ENCODE measurements at places on chromosomes 1 and 21.

GRCh38 chr1:199959775-199960110, 67.8 kb upstream of the NR5A2 start:
- no peak for DNase-seq

- no peak for DNase-seq
Measured at GRCh38 chr1:96641282-96641681, 80.3 kb upstream of the PTBP2 start.

- DNase-seq: no peak
Measured at GRCh38 chr1:1618396-1619068, 3.2 kb downstream of the MIB2 start.

DNA sequence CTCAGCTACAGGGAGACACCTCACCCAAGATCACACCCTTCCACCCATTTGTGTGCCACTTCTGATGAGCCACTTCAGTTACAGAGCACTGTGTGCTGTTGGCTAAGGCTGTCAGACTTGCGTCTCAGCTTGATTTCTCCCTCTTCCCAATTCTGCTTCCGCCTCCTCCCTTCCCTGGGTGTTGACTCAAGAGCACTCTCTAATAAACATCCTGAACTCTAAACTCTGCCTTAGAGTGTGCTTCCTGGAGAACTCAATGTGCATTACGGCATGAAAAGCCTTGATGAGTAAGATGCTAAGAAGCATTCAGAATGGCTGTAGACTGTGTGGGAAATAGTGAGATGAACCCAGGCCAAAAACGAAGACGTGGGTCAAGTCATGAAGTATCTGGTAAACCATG, 54.9 kb upstream of the S1PR1 start:
- no peak for DNase-seq

- no peak for DNase-seq
Measured at GRCh38 chr1:69921486-69921885, 283.9 kb downstream of the LRRC40 start.

DNA sequence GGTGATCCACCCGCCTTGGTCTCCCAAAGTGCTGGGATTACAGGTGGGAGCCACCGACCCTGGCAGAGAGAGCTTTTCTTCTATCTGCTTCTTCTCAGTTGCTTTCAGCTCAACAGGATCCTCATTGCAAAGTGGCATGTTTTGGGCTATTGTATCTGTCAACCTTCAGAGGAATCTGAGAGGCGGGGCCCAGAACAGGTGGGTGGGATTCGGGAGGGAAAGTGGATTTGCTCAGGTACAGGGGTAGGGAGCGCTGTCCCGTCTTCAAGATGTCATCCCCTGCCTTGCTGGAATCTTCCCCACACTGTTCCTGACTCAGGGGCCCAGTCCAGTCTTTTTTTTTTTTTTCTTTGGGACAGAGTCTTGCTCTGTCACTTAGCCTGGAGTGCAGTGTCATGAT, 26.9 kb upstream of the RCC2 start:
- DNase-seq: no peak

- no peak for DNase-seq
Measured at GRCh38 chr1:60965280-60965854, 117.0 kb upstream of the NFIA start.

GRCh38 chr1:97307151-97307550, 585.6 kb downstream of the PTBP2 start:
- no peak for DNase-seq

DNA sequence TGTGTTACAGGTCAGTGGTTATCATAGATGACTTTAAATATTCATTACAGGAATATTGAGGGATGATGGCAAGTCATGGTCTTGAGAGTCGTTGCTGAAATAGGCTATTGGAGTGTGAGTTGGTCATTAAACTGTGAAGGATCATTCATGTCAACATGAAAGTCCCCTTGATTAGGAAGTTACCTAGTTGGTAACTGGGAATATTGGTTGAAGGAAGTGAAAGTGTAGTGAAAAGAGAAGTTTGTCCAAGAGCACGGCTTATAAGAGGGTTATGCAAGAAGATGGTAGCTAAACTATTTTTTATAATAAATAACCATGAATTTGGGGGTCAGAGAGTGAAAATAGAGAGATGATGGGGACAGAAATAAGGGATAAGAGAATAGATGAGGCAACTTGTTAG, 16.9 kb downstream of the CRB1 start:
- no peak for DNase-seq

DNA sequence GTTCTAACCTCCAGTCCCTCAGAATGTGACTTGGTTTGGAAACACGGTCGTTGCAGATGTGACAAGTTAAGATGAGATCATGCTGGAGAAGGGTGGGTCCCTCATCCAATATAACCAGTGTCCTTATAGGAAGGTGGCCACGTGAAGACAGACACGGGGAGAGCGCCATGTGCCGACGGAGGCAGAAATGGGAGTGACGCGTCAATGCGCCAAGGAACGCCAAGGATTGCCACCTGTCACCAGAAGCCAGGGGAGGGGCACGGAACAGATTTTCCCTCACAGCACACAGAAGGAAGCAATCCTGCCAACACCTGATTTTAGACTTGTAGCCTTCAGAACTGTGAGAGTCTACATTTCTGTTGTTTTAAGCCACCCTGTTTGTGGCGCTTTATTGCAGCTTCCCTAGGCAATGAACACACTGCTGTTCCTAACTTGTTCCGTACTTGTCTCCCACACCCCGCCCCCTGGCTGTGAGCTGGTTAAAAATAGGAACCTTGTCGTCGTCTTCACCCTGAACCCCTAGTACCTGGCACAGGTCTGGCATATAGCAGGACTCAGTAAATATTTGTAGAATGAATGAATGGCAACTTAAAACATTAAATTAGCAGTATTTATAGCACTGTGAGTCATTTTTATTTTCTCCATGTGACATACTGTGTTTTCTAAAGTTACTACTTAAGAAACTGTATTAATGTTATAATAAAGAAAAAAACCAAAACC, 14.2 kb downstream of the RIMS3 start:
- DNase-seq: peak; percentile 99

- no peak for DNase-seq
Measured at GRCh38 chr1:3918966-3919611, 19.0 kb upstream of the C1orf174 start.

GRCh38 chr1:172401892-172402291, 18.6 kb upstream of the C1orf105 start:
- DNase-seq: no peak

DNA sequence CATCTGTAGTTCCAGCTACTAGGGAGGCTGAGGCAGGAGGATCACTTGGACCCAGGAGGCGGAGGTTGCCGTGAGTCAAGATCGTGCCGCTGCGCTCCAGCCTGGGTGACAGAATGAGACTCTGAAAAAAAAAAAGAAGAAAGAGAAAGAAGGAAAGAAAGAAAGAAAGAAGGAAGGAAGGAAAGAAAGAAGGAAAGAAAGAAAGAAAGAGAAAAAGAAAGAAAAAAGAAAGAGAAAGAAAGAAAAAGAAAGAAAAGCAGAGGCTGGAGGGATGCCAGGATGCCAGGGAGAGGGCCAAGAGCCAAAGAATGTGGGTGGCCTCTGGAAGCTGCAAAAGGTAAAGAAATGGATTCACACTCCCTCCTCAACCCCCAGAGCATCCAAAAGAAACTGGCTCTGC, 8.2 kb upstream of the KCNE2 start:
- no peak for DNase-seq

GRCh38 chr1:225896937-225897549, 8.1 kb upstream of the LEFTY1 start:
- DNase-seq: peak; percentile 73

- DNase-seq: no peak
Measured at GRCh38 chr1:111082421-111083203, 57.3 kb downstream of the DRAM2 start.

- no peak for DNase-seq
Measured at GRCh38 chr1:97392701-97393100, 528.1 kb downstream of the DPYD start.

DNA sequence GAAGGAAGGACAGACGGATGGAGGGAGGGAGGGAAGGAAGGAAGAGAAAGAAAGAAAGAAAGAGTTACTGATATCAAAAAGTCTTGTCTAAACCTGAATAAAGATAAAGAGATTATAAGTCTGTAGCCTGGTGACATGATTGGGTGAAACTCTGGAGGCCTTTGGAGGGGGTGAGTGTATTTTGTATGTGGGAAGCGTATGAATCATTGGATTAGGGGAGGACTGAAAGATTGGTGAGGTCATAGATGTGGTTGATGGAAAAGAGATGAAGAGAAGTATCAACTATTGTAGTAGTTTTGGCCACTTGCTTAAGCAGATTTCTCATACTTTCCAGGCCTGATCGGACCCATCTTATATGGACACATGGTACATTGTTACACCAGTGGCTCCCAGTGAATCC, 11.5 kb upstream of the KCNJ6 start:
- no peak for DNase-seq

GRCh38 chr1:200005165-200005564, 22.3 kb upstream of the NR5A2 start:
- DNase-seq: no peak

- peak; percentile 89 for DNase-seq
Measured at GRCh38 chr1:55217226-55217986, 2.2 kb upstream of the USP24 start.

GRCh38 chr1:206658264-206658980, 23.1 kb downstream of the DYRK3 start:
- no peak for DNase-seq

DNA sequence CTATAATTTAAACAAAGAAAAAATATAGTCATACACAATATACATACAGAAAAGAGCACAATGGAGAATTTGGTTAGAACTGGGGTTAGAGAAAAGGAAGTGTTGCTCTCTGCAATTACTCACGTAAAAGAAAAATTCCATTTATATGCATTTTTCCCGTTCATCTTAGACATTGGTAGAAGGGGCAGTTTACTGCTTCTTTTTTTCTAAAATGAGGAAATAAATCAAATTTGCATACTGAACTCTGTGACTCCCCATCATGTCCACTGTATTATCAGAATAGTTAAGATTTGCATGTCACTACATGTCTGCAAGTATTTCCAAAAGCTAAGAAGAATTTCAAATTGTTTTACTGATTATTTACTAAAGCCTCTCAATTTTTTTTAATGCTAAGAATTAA, 44.1 kb upstream of the C1orf105 start:
- no peak for DNase-seq

DNA sequence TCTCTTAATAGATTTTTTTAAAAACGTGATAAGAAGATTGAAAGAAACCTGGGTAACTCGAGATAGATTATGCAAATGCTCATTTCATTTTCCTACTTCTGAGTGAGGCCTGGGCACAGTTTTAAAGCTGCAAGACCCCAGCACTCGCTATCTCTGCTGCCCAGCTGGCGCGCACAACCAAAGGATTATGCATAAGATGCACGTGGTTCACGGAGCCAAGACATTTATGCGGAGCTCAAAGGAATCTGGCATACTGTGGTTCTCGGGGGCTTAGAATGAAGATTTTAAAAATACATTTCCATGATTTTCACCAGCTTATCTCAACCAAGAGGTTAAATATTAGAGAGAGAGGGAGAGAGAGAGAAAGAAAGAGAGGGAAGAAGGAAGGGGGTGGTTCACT, 210.9 kb downstream of the DSCAM start:
- no peak for DNase-seq

DNA sequence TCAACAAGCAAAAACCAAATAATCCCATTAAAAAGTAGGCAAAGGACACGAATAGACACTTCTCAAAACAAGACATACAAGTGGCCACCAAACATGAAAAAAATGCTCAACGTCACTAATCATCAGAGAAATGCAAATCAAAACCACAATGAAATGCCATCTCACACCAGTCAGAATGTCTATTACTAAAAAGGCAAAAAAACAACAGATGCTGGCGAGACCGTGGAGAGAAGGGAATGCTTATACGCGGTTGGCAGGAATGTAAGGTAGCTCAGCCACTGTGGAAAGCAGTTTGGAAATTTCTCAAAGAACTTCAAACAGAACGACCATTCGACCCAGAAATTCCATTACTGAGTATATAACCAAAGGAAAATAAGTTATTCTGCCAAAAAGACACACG, 145.1 kb upstream of the EDN2 start:
- no peak for DNase-seq

DNA sequence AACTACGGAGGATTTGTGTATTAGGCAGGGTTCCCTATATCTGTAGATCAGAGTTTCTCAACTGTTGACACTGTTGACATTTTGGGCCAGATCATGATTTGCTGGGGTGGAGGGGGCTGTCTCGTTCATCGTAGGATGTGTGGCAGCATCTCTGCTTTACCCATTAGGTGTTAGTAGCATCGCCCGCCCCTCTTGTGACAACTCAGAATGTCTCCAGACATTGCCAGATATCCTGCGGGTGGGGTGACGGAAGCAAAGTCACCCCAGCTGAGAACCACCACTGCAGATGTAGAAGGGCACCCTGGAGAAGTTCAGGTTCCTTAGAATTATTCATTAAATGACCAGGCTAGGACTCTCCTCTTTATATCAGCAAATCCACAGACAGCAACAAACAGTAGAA, 125.9 kb downstream of the CLIC6 start:
- no peak for DNase-seq

- no peak for DNase-seq
Measured at GRCh38 chr21:39694750-39695149, 50.2 kb upstream of the IGSF5 start.

DNA sequence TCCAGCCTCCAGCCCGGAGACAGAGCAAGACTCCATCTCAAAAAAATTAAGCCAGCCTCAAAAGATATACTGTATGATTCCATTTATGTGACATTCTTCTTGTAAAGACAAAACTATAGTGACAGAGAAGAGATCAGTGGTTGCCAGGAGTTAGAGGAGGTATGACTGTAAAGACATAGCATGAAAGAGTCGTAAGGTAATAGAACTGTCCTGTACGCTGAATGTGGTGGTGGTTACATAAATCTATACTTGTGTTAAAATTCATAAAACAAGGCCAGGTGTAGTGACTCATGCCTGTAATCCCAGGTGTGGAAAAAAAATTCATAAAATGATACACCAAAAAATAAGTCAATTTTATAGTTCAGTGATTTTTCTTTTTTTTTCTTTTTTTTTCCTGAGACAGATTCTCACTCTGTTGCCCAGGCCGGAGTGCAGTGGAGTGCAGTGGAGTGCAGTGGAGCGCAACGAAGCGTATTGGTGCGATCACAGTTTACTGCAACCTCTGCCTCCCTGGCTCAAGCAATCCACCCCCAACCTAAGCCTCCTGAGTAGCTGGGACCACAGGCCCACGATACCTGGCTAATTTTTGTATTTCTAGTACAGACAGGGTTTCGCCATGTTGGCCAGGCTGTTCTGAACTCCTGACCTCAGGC, 84.9 kb upstream of the CXADR start:
- DNase-seq: no peak

DNA sequence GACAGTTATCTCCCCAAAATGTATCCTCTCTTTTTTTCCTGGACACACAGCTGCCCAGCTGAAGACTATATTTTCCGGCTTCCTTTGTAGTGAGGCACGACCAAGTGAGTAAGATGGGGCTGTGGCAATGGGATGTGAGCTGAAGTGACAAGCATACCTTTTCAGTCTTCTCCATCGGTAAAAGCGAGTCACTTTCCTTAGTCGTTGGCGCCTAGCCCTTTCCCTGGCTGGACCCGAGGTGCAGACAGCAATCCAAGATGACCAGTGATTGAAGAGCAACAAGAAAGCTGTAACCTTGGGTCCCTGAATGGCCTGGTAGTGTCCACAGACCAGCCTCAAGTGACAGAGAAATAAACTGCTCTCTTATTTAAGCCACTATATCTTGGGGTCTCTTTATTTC, 155.2 kb downstream of the NR5A2 start:
- no peak for DNase-seq

GRCh38 chr1:165666152-165666825, 32.1 kb downstream of the ALDH9A1 start:
- DNase-seq: no peak
